ENCODE measurements at places on chromosomes 5 and 9. TPM values are rescaled to one million over a fixed set of nuclear protein-coding genes. Genes with fewer than 3 reads are reported as not detected.

Gene TMC1
- total RNA-seq: not detected

Gene GHR
- 0.17 TPM for total RNA-seq

Gene ACER2
- total RNA-seq: 4.1 TPM

Gene ADGRD2
- not detected for total RNA-seq

Gene PCDHGA12
- total RNA-seq: 1.9 TPM

Gene CCL19
- not detected for total RNA-seq

Gene SPOUT1
- 30.2 TPM for total RNA-seq

Gene MRPL50
- 10.2 TPM for total RNA-seq

Gene NKD2
- total RNA-seq: not detected

Gene CIZ1
- 76.7 TPM for total RNA-seq

Gene NTMT1
- total RNA-seq: 37.9 TPM

Gene NMUR2
- not detected for total RNA-seq

Gene SHB
- 43.8 TPM for total RNA-seq

Gene TMOD1
- 0.98 TPM for total RNA-seq

Gene PCDHA4
- not detected for total RNA-seq

Gene DMGDH
- 1.9 TPM for total RNA-seq

Gene NIPAL4
- total RNA-seq: 5.6 TPM

Gene GRXCR2
- total RNA-seq: not detected

Gene TEX48
- not detected for total RNA-seq

Gene CNTLN
- total RNA-seq: 5.6 TPM

Gene GSN
- total RNA-seq: 174 TPM

Gene PDE8B
- total RNA-seq: 0.35 TPM

Gene ADAMTSL1
- 2.8 TPM for total RNA-seq

Gene ITK
- 0.29 TPM for total RNA-seq
